Activated CD8-positive, alpha-beta memory T cell treated with anti-CD3 and anti-CD28 coated beads for 48 hours (primary cell): ENCODE measurements at places on chromosomes 12 and 14.

DNA sequence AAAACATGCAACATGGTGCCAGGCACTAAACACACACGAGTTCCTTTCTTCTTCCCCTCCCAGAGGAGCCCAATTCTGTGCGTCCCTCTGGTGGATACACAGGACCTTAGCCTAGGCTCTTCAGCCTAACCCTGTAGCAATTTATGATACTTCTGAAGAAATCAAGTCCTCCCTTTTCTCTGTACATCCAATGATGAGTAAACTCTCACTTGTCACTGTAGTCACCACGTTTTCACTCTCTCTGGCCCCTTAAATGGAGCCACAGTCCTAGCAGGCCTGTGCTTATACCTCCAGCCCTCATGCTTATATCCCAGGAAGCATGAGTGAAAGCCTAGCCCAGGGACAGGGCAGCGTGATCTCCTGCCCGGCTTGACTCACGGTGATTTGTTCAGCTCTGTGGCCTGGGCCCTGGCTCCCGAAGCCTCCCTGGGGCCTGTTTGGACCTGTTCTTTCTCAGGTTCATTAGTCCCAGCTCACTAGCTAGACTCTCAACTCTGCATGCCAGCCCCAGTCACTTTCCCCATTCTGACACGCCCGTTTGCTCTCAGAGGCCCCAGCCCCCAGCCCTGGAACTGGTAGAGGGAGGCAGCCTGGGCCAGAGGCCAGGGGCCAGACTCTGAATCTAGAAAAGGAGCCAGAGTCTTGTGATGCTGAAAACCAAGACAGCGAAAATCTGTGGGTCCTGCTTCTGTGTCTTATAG, 24.1 kb upstream of the PLEKHG3 start:
- DNase-seq, result no peak

DNA sequence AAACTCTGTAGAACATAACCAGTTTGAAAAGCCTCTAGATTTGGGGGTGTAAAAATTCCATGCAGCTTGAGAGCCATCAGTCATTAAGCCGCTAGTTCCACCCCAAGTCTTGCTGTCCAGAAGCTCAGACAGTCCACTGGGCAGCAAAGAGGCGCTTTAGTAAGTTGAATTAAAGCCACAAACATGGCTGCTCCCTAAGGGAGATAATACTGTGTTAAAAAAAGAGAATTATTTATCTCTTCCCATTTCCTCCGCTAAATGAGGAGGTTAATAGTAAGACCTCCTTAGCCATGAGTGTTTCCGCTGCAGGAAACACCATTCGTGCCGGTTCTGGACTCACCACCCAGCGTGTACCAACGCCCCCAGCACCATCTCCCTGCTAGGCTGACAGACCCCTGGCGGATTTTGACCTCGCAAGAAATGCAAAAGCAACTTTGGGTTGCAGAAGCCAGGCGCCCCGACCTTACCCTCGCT, 536 bp downstream of the TM7SF3 start:
- DNase-seq, result peak; percentile 30

- DNase-seq, result no peak
Observed at GRCh38 chr14:91231446-91231845, 13.1 kb downstream of the GPR68 start.

- DNase-seq, result no peak
Observed at GRCh38 chr14:34172550-34173368, 221.9 kb upstream of the EGLN3 start.

DNA sequence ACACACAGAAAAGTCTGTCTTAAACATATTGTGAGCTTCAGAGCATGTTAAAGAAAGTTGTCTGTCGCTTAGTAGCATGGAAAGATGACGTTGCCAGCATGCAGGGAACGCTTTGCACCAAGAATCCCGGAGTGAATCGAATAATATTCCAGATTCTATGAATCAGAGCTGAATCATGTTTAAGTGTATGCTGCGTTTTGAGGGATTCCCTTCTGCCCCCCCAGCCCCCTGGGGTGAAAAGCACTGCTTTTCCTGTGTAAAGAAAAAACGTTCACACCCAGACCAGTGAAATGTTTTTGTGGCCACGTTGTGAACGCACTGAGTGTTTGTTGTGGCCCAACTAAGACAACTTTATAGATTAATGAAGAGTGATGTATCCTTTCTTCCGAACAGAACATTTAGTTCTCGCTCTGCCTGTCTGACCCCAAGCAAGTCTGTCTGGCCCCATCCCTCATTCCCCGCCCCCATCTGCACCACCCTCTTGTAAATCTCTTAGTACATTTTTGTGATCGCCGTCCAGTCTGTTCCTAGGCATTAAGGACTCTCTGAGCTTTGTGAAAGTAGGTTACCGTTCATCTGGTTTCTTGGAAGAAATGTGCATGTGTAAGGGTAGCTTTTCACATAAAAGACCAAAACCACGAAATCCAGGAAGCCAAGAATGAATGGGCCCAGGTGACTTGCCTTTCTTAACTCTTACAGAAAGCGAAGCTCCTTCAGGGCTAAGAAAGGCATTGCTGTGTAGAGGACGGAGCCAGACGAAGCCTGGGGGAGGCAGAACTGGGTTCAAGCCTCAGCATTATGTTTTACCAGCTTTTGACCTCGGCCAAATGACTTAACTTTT, 103.0 kb downstream of the SAMD4A start:
- DNase-seq, result no peak

DNA sequence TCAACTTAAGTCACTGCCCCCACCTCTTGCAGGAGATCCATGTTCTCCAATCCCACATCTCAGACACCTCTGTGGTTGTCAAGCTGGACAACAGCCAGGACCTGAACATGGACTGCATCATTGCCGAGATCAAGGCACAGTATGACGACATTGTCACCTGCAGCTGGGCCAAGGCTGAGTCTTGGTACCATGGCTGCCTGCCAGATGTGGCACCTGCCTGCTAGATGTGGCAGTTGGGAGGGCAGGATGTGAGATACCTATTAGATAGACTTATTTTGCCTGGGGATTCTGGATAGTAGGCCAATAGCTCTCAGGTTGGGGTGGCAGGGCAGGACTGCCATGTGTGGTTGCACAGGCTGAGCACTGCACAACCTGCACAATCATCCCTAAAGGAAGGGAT, 7.9 kb upstream of the KRT86 start:
- no peak for DNase-seq

- DNase-seq, result no peak
Observed at GRCh38 chr12:124277394-124278241, 17.3 kb upstream of the RFLNA start.

DNA sequence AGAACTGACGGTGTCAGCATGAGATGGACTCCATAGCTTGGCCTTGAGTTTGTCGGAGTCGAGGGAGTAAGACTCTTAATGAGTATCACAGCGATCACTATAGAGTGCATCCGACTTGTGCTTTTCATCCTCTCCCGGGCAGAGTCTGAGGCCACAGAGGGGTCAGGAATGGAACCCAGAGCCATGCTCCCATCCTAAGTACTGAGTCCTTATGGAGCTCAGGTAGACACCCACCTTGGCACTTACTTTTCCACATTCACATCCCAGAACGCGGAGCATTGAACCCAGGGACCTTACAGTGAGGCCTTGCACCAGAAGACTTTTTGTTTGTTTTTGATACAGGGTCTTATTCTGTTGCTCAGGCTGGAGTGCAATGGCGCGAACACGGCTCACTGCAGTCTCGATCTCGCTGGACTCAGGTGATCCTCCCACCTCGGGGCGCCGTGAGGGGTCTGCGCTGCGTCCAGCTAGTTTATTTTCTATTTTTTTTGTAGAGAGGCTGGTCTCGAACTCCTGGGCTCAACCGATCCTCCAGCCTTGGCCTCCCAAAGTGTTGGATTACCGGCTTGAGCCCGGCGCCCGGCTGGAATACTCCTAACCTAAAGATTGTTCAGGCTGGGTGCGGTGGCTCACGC, 719 bp upstream of the SRSF9 start:
- no peak for DNase-seq

- no peak for DNase-seq
Observed at GRCh38 chr12:67618303-67618702, 30.2 kb upstream of the DYRK2 start.

- DNase-seq, result no peak
Observed at GRCh38 chr14:64201921-64202545, 92.1 kb downstream of the ESR2 start.

DNA sequence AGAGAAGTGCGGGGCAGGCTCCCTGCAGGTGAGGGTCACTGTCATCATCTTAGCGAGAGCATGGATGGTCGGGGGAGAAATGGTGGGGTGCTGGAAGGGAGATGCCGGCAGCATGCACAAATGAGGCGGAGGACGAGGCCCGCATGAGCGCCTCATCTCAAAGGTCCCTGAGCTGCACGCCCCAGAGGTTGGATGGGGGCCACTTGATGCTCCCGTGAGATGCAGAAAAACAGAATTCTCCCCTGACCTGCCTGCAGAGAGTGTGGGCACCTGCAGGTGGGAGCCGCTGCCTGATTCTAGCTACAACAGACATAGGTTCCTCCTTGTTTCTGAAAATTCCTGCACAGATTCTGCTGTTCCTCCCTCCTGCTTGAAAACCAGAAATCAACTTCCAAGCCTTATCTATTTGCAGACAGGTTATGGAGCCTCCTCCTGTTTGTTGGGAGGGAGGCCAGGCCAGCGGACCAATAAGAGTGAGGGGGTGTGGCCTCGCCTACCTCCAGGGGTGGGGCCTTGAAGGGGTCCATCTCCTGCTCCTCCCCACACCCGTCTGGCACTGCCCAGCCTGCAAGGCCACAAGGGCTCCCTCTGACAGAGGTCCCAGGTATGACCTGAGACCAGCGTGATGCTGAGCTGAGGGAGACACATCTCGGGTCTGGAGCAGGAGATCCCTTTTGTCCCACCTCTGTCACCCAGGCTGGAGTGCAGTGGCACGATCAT, 67.2 kb downstream of the KDM2B start:
- DNase-seq, result no peak

- no peak for DNase-seq
Observed at GRCh38 chr12:9960590-9960989, 10.6 kb upstream of the CLEC12A start.

DNA sequence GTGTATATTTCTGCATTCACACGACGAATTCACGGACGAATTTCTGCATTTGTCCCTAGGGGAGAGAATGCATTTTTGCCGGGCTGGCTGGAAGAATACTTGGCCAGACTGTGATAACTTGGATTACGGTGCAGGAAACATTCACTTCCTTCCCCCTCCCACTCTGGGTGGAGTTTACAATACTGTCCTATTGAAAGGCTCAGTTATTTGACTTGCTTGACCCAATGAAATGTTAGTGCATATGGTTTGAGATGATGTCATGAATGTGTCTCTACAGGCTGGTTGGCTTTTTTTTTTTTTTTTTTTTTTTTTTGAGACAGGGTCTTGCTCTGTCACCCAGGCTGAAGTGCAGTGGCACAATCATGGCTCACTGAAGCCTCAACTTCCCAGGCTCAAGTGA, 90.7 kb upstream of the NOS1 start:
- no peak for DNase-seq

DNA sequence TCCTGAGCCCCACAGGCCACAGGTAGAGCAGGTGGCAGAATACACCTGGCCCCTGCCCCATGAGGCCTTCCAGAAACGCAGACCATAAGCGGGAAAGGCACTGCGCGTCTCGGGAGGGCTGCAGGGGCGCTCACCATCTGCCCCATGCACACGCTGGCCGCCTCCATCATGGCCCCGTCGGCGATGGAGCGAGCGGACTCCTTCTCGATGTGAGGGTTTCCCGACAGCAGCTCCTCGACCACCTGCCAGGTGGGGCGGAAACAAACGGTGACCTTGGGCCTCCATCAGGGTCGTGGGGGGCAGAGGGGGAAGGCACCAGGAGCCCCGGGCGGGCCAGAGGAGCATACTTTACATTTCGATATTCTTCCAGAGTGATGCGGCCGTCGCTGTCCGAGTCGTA, 52.8 kb downstream of the TESC start:
- DNase-seq, result no peak

DNA sequence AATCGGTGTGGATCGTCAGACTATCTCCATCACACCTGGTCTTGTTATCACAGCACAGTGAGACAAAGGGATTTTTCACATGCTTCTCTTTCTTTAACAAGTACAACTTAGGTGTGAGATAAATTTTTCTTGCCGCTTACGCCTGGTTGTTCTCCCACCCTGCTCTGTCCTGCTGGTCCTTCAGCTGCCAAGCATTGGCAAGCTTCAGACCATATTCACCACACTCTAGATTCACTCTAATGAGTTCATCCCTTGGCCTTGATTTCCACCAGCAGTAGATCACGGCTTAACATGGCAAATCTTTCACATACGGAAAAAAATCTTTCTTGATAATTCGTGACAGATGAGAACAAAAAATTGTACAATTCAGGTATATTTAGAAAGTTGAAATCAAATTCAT, 33.5 kb downstream of the RHOJ start:
- no peak for DNase-seq

GRCh38 chr14:76793956-76794355, 18.7 kb downstream of the ANGEL1 start:
- DNase-seq, result no peak

DNA sequence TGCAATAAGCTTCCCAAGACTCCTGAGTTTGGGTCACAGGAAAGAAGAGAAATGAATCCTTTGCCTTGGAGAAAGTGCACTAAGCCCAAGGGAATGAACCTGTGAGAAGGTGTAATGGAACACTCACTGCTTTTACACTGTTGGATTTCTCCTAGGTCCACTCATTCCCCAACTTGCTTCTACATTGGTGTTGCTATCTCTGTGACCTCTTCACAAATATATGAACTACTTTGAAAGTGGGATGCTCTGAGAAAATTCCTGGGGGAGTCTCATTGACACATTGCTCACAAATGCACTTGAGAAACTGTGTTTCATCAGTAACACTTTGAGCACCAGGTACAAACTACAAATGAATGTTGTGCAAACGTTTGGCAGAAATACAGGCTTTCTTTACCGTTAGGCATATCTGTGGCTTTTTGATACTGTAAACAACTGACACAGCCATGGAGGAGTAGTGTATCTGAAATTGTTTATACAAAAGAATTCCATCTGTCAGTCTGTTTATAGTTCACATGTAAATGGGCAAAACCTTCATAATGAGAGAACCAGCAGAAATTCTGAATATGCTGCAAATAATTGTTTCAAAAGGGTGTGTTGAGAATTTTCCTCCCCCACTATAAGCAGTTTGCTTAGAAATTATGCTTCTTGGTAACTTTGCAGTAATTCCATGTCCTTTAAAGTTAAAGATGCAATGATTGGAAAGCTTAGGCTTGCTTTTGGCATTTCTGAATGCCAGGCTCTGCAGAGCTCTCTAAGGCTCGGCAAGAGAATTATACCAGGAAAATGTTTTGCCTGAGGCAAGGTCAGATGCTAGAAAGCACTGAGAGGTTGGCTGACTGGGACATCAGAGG, 348.5 kb upstream of the DDHD1 start:
- no peak for DNase-seq

DNA sequence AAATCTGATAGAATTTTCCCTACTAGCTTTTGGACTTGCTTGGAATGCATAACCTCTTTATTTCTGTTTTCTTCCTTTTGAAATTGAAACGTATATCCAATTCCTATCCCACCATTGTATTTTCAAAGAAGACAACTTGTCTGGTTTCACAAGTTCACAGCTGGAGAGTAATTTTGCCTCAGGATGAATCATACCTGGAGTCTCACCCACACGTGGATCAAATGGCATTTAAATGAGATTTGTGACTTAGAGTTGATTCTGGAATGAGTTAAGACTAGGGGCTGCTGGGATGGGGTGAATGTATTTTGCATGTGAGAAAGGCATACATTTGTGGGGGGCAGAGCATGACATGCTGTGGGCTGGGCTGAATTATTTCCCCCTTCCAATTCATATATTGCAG, 516.5 kb upstream of the MGAT4C start:
- DNase-seq, result no peak

GRCh38 chr14:80560800-80561657, 349.7 kb upstream of the DIO2 start:
- no peak for DNase-seq
